ENCODE measurements at places on chromosomes 7 and 10. TPM values are rescaled to one million over a fixed set of nuclear protein-coding genes. Genes with fewer than 3 reads are reported as not detected.

GRCh38 chr7:38673795-38674194 lies 42.6 kb upstream of the AMPH start:
- no peaks in the 10 kb centered on the region for H3K4me1 ChIP-seq
- H3K36me3 ChIP-seq = no peaks in the 10 kb centered on the region
- H3K27me3 ChIP-seq = no peaks in the 10 kb centered on the region
- no peak overlapping the region for H3K4me3 ChIP-seq
- H3K27ac ChIP-seq = no peak overlapping the region

GRCh38 chr7:81925530-81925929 lies 155.7 kb upstream of the HGF start:
- H3K27ac ChIP-seq = no peak overlapping the region
- no peaks in the 10 kb centered on the region for H3K4me1 ChIP-seq
- no peak for DNase-seq
- no peak overlapping the region for H3K4me3 ChIP-seq

GNGT1 gene
- 0.76 TPM for total RNA-seq

UCMA gene
- 0.52 TPM for total RNA-seq

- no peaks in the 10 kb centered on the region for H3K27me3 ChIP-seq
- H3K4me1 ChIP-seq = peaks cover 23% of the 10 kb centered on the region
- no peak for DNase-seq
- no peak overlapping the region for H3K4me3 ChIP-seq
- peaks cover 11% of the 10 kb centered on the region for H3K36me3 ChIP-seq
Observed at GRCh38 chr7:585229-585711, 65.6 kb upstream of the PDGFA start.

DNA sequence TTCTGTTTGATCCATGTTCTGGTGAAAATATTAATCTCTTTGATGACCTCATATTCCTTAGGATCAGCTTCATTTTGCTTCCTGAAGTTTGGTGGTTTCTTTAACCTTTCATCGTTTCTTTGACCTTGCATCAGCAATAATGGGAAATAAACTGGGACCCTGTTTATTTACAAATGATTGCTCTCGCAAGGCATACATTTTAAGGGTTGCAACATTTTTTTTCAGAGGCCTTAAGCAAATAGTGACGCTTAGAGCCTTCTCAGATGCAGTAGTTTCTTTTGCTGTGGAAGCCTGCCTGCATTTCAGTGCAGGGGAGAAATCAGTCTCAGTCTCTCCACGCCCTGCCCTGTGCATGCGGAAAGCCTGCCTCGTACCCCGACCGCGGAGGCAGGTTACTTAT lies 139.1 kb upstream of the NPS start:
- H3K27ac ChIP-seq = no peak overlapping the region
- H3K36me3 ChIP-seq = no peaks in the 10 kb centered on the region
- DNase-seq = no peak
- H3K4me1 ChIP-seq = no peaks in the 10 kb centered on the region
- H3K4me3 ChIP-seq = no peak overlapping the region
- H3K27me3 ChIP-seq = no peaks in the 10 kb centered on the region

GRCh38 chr7:132380059-132380458 lies 196.2 kb downstream of the PLXNA4 start:
- H3K36me3 ChIP-seq = no peaks in the 10 kb centered on the region
- no peak overlapping the region for H3K4me3 ChIP-seq
- peaks cover 8% of the 10 kb centered on the region for H3K27me3 ChIP-seq

GRCh38 chr7:2939193-2939885 lies 95.2 kb upstream of the GNA12 start:
- no peak overlapping the region for H3K4me3 ChIP-seq
- H3K4me1 ChIP-seq = no peaks in the 10 kb centered on the region
- peaks cover 76% of the 10 kb centered on the region for H3K36me3 ChIP-seq
- DNase-seq = no peak

DNA sequence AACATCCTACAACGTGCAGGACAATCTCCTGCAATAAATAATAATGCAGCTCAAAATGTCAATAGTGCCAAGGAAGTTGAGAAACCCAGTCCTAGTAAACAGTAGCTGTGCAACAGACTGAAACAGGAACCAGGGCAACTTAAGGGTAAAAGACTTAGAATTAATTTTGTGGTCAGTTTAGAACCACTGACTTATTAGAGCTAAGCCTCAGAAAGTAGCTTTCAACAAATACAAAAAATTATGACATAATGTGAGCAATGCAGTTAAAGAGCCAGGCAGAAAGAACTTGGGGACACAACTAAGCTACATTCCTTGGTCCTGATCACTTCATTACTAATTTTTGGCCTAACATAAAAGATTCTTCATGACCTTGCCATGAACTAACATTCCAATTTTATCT lies 195.4 kb downstream of the MACC1 start:
- DNase-seq = no peak
- no peak overlapping the region for H3K4me3 ChIP-seq
- H3K4me1 ChIP-seq = no peaks in the 10 kb centered on the region
- H3K27ac ChIP-seq = no peak overlapping the region
- H3K27me3 ChIP-seq = no peaks in the 10 kb centered on the region
- H3K36me3 ChIP-seq = no peaks in the 10 kb centered on the region

- peaks cover 63% of the 10 kb centered on the region for H3K36me3 ChIP-seq
- no peaks in the 10 kb centered on the region for H3K27me3 ChIP-seq
- peak overlapping the region; percentile 16 for H3K27ac ChIP-seq
- H3K4me3 ChIP-seq = no peak overlapping the region
- no peak for DNase-seq
- H3K4me1 ChIP-seq = peaks cover 11% of the 10 kb centered on the region
Observed at GRCh38 chr7:105126436-105126975, 112.5 kb downstream of the KMT2E start.

DNA sequence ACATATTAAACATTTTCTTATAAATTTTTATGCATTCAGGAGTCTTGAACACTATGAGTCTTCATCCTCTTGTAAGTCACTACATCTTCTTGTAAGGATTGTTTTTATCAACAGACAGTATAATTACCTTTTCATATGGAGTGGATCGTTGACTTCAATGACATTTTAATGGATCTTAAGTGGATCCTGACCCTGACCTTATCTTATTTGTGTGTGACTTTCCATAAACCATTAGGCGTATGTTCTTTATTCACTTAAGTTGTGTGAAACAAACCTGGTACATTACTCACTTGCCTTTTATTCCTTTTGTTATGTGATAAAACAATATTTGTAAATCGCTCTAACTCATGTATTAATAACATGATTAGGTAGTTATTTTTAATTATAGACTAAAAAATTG lies 18.5 kb upstream of the SEMA3C start:
- DNase-seq = no peak
- no peaks in the 10 kb centered on the region for H3K4me1 ChIP-seq
- H3K36me3 ChIP-seq = no peaks in the 10 kb centered on the region
- H3K4me3 ChIP-seq = no peak overlapping the region
- no peaks in the 10 kb centered on the region for H3K27me3 ChIP-seq

- peaks cover 10% of the 10 kb centered on the region for H3K4me1 ChIP-seq
- no peaks in the 10 kb centered on the region for H3K27me3 ChIP-seq
- H3K4me3 ChIP-seq = no peak overlapping the region
- no peak for DNase-seq
Observed at GRCh38 chr7:48628793-48629349, 295.5 kb upstream of the CDC14C start.

- H3K4me1 ChIP-seq = no peaks in the 10 kb centered on the region
- H3K36me3 ChIP-seq = no peaks in the 10 kb centered on the region
- H3K4me3 ChIP-seq = no peak overlapping the region
- DNase-seq = no peak
Observed at GRCh38 chr10:5199398-5199797, 2.8 kb downstream of the AKR1C4 start.

GRCh38 chr7:54354436-54354835 lies 187.7 kb upstream of the VSTM2A start:
- no peak overlapping the region for H3K4me3 ChIP-seq
- H3K4me1 ChIP-seq = no peaks in the 10 kb centered on the region
- no peak overlapping the region for H3K27ac ChIP-seq
- no peaks in the 10 kb centered on the region for H3K27me3 ChIP-seq
- DNase-seq = no peak

ZNF107 gene
- 13.5 TPM for total RNA-seq

- H3K4me3 ChIP-seq = no peak overlapping the region
- no peaks in the 10 kb centered on the region for H3K36me3 ChIP-seq
- no peaks in the 10 kb centered on the region for H3K27me3 ChIP-seq
- no peaks in the 10 kb centered on the region for H3K4me1 ChIP-seq
- no peak for DNase-seq
Observed at GRCh38 chr7:56219017-56219416, 102.8 kb upstream of the NUPR2 start.

NRG3 gene
- total RNA-seq = not detected

DNA sequence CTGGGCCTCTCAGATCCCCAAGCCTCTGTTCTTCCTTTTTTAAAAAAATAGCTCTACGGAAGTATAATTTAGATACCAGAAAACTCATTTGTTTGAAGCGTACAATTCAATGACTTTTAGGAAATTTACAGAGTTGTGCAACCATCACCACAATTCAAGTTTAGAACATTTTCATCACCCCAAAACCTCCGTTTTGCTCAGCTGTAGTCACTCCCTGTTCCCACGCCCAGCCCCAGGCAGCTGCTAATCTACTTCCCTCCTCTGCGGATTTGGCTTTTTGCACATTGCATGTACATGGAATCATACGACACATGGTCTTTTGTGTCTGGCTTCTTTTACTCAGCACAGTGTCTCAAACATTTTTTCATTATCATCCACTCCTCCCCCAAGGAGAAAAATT lies 229.2 kb downstream of the TCF7L2 start:
- H3K36me3 ChIP-seq = no peaks in the 10 kb centered on the region
- no peak for DNase-seq
- H3K27me3 ChIP-seq = no peaks in the 10 kb centered on the region
- H3K4me3 ChIP-seq = no peak overlapping the region

- H3K27me3 ChIP-seq = no peaks in the 10 kb centered on the region
- H3K36me3 ChIP-seq = peaks cover 13% of the 10 kb centered on the region
- H3K4me1 ChIP-seq = no peaks in the 10 kb centered on the region
- no peak for DNase-seq
- H3K4me3 ChIP-seq = no peak overlapping the region
- no peak overlapping the region for H3K27ac ChIP-seq
Observed at GRCh38 chr10:124952123-124952522, 10.2 kb downstream of the ZRANB1 start.

VAX1 gene
- total RNA-seq = not detected

DNA sequence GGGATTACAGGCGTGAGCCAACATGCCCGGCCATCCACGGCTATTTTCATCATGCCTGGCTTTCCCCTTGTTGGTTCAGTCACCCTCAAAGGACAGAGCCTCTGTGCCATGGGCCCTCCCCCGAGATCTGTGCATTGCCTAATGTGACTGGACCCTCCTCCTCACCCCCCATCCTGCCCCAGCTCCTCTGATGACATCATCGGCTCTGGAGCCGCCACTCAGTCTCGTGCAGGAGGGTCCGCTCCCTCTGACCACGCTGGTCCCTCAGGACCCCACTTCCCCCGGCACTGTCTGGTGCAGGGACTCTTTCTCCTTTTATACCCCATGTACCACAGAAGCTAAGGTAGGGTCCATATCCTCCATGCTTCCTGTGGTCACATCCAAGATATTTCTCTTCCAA lies 33.2 kb upstream of the BAIAP2L1 start:
- H3K27ac ChIP-seq = no peak overlapping the region
- H3K36me3 ChIP-seq = no peaks in the 10 kb centered on the region
- H3K4me1 ChIP-seq = no peaks in the 10 kb centered on the region
- no peak for DNase-seq
